ENCODE measurements at places on chromosomes 16 and 17.

GRCh38 chr17:61560071-61560470 lies 30.9 kb downstream of the NACA2 start:
- no peak for DNase-seq

GRCh38 chr17:75502072-75502720 lies 13.1 kb downstream of the CASKIN2 start:
- no peak for DNase-seq

DNA sequence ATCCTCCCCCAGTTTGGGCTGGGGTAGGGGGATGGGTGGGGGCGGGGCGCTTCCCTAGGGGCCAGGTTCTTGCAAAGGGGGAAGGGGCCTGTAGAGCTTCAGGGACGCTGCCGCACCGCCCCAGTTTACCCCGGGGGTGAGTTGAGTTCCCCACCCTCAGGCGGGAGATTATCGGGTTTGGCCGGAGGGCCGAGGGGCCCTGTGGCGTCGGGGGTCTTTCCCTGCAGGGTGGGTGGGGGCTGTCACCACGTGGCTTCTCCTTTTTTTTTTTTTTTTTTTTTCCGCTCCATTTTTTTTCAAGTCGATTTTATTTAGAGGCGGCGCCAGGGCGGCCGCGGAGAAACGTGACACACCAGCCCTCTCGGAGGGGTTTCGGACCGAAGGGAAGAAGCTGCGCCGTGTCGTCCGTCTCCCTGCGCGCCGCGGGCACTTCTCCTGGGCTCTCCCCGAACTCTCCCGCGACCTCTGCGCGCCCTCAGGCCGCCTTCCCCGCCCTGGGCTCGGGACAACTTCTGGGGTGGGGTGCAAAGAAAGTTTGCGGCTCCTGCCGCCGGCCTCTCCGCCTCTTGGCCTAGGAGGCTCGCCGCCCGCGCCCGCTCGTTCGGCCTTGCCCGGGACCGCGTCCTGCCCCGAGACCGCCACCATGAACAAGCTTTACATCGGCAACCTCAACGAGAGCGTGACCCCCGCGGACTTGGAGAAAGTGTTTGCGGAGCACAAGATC lies at the start of gene IGF2BP1:
Gene IGF2BP1, plus strand, starts transcription at position 283 of the 724 bp plus-strand sequence. Its CDS starts 361 bp downstream, at position 644.
- no peak for DNase-seq

GRCh38 chr17:7631398-7632380 lies 1.8 kb downstream of the SHBG start:
- DNase-seq: no peak

GRCh38 chr17:16243801-16244567 lies 27.0 kb downstream of the PIGL start:
- no peak for DNase-seq

DNA sequence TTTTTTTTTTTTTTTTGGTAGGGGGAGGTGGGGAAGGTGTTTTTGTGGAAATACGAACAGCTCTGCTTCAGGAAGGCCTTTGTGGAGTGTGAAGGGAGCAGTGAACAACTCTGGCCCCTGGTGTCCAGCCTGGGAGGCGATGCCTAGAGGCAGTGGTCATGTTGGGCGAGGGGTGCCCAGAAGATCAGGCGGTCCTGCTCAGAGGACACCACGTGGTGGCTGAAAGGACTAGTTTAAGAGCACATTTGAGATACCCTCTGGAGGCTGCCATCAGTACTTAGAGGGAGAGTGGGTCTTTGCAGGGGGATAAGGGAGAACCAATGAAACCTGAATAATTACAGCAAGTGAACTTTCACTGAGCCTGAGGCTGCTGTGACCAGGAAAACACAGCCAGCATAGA lies 40.1 kb upstream of the RHOT1 start:
- no peak for DNase-seq

- no peak for DNase-seq
These were observed 103.7 kb downstream of the RAP1GAP2 start for GRCh38 chr17:2899906-2900305.

DNA sequence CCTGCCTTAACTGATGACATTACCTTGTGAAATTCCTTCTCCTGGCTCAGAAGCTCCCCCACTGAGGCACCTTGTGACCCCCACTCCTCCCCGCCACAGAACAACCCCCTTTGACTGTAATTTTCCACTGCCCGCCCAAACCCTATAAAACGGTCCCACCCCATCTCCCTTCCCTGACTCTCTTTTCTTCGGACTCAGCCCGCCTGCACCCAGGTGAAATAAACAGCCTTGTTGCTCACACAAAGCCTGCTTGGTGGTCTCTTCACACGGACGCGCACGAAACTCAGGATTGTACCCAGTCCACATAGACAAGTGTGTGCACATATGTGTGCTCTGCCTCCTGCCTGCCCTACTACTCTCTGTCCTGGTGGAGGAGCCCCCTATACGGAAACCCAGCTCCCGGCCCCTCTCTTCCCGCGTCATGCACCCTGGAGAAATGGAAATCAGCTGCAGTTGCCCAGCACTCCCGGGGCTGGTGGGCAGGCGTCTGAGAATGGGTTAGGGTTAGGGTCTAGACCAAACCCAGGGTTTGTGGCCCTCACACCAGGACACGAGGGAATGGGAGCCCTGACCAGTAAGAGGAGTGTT lies 2.4 kb upstream of the RHBDF1 start:
- no peak for DNase-seq

Measured in nucleus accumbens (tissue), 56 donors.